Airway epithelial cell (primary cell): ENCODE measurements at places on chromosomes 12 and 14. TPM values are rescaled to one million over a fixed set of nuclear protein-coding genes. Genes with fewer than 3 reads are reported as not detected.

The CTSG gene
- not detected in 2 replicates for total RNA-seq

The CLEC6A gene
- not detected in 2 replicates for total RNA-seq

The PKP2 gene
- total RNA-seq, result 18.5 and 29.6 TPM in 2 replicates

The PLCZ1 gene
- total RNA-seq, result not detected in 2 replicates

The MYO1H gene
- 0.14 and 1.3 TPM in 2 replicates for total RNA-seq

The CALM1 gene
- total RNA-seq, result 584 and 608 TPM in 2 replicates

The TUBA1A gene
- 66.9 and 96.8 TPM in 2 replicates for total RNA-seq

The SIRT4 gene
- 1.5 TPM in 2 replicates for total RNA-seq

The ABHD12B gene
- total RNA-seq, result not detected in 2 replicates

The TBX5 gene
- 0.35 and 1.1 TPM in 2 replicates for total RNA-seq

The TMEM229B gene
- total RNA-seq, result 2.1 and 2.2 TPM in 2 replicates

The VSIG10 gene
- 7.1 and 9.9 TPM in 2 replicates for total RNA-seq

The KRT75 gene
- 2.1 and 2.6 TPM in 2 replicates for total RNA-seq

The OR10A7 gene
- total RNA-seq, result not detected in 2 replicates

The IGF1 gene
- not detected in 2 replicates for total RNA-seq

The AQP5 gene
- 1.2 and 3.7 TPM in 2 replicates for total RNA-seq

The GLT1D1 gene
- not detected in 2 replicates for total RNA-seq

The MYF5 gene
- not detected in 2 replicates for total RNA-seq

The TSPAN11 gene
- total RNA-seq, result 0.14 TPM in 1 of 2 replicates, not detected in the other

The TAS2R9 gene
- total RNA-seq, result not detected in 2 replicates
